Neural cell (in vitro differentiated cells): ENCODE measurements at places on chromosomes 7 and 10. TPM values are rescaled to one million over a fixed set of nuclear protein-coding genes. Genes with fewer than 3 reads are reported as not detected.

The SLIT1 gene
- polyA plus RNA-seq: 9.5 and 13.5 TPM in 2 replicates

The MYO1G gene
- polyA plus RNA-seq: 0.38 TPM in 1 of 2 replicates, not detected in the other

The TRIM73 gene
- 15.2 and 21.0 TPM in 2 replicates for polyA plus RNA-seq

The A1CF gene
- not detected in 2 replicates for polyA plus RNA-seq

The ABCA13 gene
- 0.20 TPM in 1 of 2 replicates, not detected in the other for polyA plus RNA-seq

The SUN3 gene
- polyA plus RNA-seq: not detected in 2 replicates

The ZNF12 gene
- polyA plus RNA-seq: 26.0 and 27.9 TPM in 2 replicates

The CCDC146 gene
- polyA plus RNA-seq: 12.1 and 13.0 TPM in 2 replicates
